ENCODE measurements at places on chromosomes 12 and 14.

- no peak for DNase-seq
These were observed 1.9 kb downstream of the ADSS1 start for GRCh38 chr14:104725772-104726548.

DNA sequence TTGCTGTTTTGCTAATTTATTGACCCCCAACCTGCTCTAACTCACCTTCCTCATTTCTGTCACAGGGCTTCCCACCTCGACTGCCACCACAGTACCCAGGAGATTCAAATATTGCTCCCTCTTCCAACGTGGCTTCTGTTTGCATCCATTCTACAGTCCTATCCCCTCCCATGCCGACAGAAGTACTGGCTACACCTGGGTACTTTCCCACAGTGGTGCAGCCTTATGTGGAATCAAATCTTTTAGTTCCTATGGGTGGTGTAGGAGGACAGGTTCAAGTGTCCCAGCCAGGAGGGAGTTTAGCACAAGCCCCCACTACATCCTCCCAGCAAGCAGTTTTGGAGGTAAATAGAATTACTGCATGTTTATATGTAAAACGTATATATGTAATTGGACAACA is 68.8 kb downstream of the RAD52 start:
- DNase-seq, result no peak

- no peak for DNase-seq
These were observed 1.6 kb downstream of the LRP1 start for GRCh38 chr12:57129889-57130288.

DNA sequence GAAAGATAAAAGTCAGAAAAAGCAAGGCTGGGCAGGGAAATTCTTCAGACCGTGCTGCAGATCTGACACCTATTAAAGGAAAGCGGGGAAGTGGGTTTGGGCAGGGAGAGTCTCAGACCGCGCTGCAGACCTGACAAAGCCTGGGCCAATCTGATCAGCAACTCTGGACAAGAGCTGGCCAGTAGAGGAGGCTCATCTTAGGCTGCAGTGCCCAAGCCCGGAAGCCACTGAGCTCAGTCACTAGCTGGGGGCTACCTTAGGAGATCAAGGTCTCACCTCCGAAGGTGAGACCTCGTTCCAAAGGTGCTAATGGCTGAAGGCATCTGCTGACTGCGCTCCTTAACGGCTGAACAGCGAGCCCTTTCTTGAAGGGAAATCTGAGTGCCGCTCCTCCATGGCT is 60.2 kb downstream of the SINHCAF start:
- DNase-seq, result no peak

- DNase-seq, result no peak
These were observed 94.8 kb downstream of the LRP6 start for GRCh38 chr12:12171991-12172511.

DNA sequence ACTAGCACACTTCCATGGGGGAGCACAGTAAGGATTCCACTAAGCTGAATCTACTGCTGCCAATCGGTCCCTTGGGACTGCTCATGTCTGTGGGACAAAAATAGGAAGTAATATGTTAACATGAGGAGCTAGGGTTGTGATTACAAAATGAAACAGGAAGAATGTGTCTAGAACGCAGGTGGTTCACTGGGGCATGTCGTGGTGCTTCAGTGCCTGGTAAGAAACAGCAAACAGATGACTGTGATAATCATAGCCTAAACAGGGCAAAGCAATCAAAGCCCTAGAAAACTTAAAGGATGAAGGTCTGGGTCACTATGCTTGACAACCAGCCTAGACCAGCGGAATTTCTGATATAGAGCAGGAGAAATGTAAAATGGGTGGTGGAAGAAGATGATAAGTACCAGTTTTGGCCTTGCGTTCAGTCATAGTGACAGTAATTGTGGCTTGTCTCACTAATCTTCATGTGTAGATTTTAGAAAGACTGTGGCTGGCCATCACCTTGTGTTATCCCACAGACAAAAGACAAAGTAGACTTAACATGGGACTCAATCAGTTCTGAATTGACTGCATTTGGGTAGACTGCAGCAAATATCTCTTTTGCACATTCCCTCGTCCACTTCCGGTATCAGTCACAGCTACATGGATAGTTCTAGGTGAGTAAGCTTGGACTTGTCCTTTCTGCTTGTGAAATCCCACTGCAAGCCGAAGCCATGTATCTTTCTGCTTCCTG is 51.4 kb downstream of the WASHC3 start:
- DNase-seq, result no peak

DNA sequence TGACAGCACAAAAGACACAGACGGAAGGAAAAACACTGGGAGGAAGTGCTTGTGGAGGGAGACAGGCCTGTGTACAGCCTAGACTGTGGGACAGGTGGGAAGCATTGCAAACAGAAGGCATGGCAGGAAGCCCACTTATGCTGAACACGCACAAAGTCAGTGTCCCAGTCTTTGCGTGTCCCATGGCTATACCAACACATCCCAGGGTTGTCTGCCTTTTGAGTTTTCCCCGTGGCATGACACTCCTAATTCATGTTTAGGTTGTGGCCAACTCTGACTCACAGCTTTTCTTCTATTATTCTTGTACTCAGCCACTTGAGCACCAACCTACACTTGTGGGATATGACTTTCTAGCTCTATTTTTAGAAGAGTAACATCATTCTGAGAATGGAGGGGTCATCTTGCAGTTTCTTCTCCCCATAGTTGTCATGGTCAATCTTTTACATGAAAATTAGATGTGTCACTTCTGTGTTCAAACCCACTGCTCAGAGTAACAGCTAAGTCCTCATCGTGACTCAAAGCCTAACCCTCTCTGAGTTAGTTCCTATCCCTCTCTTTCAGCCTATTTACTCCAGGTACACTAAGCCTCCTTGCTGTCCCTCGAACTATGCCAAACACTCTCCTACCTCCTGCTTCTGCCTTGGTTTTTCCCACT is 27.5 kb upstream of the JPH4 start:
- peak; percentile 33 for DNase-seq

- no peak for DNase-seq
These were observed 30.7 kb downstream of the FRMD6 start for GRCh38 chr14:51682411-51682810.

- no peak for DNase-seq
These were observed 40.9 kb upstream of the VASH1 start for GRCh38 chr14:76720382-76720813.

GRCh38 chr12:122096014-122096413 is 17.5 kb downstream of the MLXIP start:
- no peak for DNase-seq

DNA sequence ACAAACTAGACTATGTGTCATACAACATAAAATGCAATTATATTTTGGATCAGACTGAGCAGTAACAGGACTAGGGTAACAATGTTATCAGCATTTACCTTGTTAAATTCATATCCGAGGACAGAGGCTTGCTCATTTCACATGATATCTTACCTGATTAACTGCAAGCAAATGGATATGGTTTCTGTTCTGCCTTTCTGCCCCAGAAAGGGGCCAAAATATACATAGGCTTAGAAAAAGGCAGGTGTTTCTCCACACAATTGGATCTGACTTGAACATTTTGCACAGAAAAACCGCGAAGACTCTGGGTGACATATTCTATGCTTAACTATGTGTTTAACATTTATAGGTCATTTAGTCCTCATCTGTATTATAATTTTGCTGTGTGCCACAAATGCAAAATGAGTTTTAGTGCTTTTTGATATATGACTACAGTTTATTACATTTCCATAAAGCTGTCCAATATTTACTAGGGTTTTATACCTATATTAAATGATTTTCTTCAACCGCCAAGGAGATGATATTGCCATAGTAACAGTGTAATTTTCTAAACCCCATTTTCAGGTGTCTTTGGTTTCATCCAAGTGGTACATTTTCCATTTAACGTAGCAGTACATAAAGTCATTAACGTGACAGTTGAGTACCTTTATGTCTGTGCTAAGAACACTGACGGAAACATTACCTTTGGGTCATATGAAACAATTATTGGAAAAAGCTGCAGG is 249.3 kb upstream of the KRR1 start:
- DNase-seq, result no peak

DNA sequence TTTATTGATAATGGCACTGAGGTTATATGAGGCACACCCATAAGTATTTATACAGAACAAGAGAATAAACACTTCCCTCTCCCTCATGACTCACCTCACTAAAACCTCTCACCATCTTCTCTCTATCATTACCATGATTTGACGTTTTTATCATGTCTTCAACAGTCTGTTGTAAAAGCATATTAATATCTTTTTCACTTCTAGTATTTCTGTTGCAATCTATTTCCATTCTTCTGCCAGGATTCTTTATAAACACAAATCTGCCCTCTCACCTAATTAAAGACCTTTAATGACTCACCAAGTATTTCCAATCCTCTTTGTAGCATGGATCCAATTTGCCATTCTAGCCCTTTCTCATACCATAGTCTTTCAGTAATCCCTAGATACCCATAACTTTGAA is 527.7 kb downstream of the SLC16A7 start:
- no peak for DNase-seq

- no peak for DNase-seq
These were observed 109.1 kb downstream of the VCPKMT start for GRCh38 chr14:50007123-50007903.

- DNase-seq, result no peak
These were observed 23.0 kb downstream of the RASSF3 start for GRCh38 chr12:64633011-64633939.

DNA sequence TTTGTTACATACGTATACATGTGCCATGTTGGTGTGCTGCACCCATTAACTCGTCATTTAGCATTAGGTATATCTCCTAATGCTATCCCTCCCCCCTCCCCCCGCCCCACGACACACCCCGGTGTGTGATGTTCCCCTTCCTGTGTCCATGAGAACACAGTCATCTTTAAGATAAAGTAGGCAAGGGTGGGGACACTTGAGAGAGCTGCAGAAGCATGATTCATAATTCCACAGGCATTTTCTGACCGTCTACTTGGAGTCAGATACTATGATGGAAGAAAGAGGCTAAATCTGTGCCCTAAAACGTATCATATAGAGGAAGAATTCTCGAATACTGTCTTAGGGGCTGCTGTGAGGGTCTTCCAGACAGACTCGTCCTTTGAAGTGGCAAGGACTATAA is 145.9 kb upstream of the VASH1 start:
- no peak for DNase-seq

DNA sequence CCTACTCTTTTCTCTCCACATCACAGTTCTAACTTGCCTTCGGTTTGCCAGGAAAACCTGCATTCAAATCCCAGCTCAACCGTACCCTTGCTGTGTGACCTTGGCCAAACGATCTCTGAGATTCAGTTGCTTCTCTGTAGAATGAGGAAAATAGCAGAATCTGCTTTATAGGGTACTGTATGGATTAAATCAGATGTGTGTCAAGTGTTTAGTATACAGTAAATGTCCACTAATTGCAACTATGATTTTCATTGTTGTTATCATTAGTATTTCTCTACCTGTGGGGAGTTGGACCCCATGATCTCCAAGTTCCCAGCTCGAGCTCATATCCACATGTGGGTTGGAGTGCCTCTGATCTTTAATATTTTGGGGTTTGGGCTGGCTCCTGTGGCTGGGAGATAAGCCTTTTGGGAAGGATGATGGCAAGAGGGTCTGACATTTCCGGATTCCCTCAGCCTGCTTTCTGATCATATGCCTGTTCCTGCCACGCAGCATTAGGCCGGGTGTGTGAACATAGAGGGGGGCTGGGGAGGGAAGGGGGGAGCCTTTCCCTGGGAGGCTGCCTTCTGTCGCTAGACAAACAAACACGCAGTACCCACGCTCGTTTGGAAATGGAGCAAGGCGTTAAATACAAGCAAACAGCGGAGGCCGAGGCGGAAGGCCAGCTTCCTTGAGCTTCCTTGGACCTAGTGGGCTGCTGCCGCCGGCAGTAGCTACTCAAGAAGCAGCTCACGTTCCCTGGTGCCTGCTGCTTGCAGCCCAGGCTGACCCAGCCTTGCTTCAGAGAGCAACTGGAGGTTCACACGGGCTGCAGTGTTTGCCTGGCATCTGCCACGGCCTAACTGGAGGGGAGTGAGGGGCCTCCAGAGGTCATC is 213.5 kb upstream of the LHX5 start:
- DNase-seq, result no peak

- no peak for DNase-seq
These were observed 12.4 kb downstream of the TECPR2 start for GRCh38 chr14:102375119-102375518.

GRCh38 chr14:79443602-79444001 is 767.7 kb downstream of the DIO2 start:
- no peak for DNase-seq

DNA sequence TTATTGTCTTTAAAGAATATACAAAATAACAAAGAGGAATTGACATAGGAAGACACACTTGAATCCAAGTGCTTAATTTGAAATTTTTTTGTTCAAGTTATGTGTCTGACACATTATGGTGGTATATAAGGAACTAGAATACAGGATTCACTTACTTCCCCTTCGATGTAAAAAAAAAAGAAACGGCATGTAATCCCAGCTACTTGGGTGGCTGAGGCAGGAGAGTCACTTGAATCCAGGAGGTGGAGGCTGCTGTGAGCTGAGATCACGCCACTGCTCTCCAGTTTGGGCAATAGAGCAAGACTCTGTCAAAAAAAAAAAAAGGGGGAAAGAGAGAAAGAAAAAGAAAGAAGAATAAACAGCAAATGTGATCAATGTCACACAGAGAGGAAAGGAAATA is 8.9 kb downstream of the CLEC12A start:
- DNase-seq, result no peak

- DNase-seq, result no peak
These were observed 117.7 kb upstream of the FRMD6 start for GRCh38 chr14:51533872-51534553.

- no peak for DNase-seq
These were observed 45.7 kb downstream of the PRKAB1 start for GRCh38 chr12:119713551-119714031.

DNA sequence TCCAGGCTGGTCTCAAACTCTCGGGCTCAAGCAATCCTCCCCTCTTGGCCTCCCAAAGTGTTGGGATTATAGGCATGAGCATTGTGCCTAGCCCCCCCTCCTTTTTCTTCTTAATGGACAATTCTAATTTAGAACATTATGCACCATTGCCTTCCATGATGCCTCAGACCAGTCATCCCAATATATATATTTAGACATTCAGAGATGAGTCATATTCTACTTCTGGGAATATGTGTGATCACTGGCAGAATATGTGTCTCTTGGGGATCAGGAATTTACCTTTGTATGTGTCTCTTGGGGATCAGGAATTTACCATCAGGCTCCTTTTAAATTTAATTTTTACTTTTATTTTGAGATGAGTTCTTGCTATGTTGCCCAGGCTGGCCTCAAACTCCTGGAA is 7.5 kb upstream of the CCDC177 start:
- no peak for DNase-seq

GRCh38 chr14:104796687-104797081 is 1.1 kb upstream of the AKT1 start:
- DNase-seq, result no peak

DNA sequence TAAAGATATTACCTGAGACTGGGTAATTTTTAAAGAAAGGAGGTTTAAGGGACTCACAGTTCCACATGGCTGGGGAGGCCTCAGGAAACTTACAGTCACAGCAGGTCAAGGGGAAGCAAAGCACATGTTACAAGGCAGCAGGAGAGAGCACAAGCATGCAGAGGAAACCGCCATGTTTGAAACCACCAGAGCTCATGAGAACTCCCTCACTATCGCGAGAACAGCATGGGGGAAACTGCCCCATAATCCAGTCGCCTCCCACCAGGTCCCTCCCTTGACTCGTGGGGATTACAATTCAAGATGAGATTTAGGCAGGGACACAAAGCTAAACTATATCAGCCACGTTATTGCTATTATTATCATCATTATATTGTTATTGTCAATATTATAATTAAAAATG is 138.7 kb downstream of the RIMBP2 start:
- no peak for DNase-seq

- DNase-seq, result no peak
These were observed 146.3 kb downstream of the PDZRN4 start for GRCh38 chr12:41334390-41334789.

Data from stimulated activated CD4-positive, alpha-beta T cell treated with anti-CD3 and anti-CD28 coated beads, TNF-alpha, amount 100 ng/mL, for 48 hours (primary cell).